Omental fat pad (tissue), 4 donors: ENCODE measurements at places on chromosomes 11 and 22. TPM values are rescaled to one million over a fixed set of nuclear protein-coding genes. Genes with fewer than 3 reads are reported as not detected.

The LRRC55 gene
- not detected for total RNA-seq

The MLC1 gene
- not detected for total RNA-seq

The ST3GAL4 gene
- total RNA-seq: 59.3 TPM

The OR8D1 gene
- total RNA-seq: not detected

The ARHGEF17 gene
- 33.0 TPM for total RNA-seq

The KDM4E gene
- not detected for total RNA-seq

The IL17RA gene
- total RNA-seq: 23.7 TPM

The APOC3 gene
- not detected for total RNA-seq
